ENCODE measurements at places on chromosomes 1 and 21.

DNA sequence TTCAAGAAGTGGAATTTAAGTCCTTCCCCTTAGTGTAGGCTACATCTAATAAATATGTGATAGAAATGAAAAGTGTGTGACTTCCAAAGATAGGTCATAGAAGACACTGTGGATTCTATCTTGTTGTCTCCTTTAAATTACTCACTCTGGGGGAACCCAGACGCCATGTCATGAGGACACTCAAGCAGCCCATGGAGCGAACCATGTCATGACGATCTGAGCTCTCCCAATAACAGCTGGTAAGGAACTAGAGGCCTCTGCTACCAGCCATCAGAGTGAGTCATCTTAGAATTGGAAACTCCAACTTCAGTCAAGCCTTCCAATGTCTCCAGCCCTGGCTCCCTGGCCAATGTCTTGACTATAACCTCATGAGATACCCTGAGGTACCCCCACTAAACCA, 6.3 kb downstream of the COA7 start:
- no peak for DNase-seq

- DNase-seq: no peak
Measured at GRCh38 chr1:192167011-192167410, 8.7 kb downstream of the RGS18 start.

GRCh38 chr1:245475961-245476516, 321.3 kb downstream of the KIF26B start:
- DNase-seq: no peak

GRCh38 chr21:37176716-37177115, 90.4 kb downstream of the VPS26C start:
- DNase-seq: no peak

- DNase-seq: no peak
Measured at GRCh38 chr1:149848340-149849110, 50.8 kb upstream of the BOLA1 start.

DNA sequence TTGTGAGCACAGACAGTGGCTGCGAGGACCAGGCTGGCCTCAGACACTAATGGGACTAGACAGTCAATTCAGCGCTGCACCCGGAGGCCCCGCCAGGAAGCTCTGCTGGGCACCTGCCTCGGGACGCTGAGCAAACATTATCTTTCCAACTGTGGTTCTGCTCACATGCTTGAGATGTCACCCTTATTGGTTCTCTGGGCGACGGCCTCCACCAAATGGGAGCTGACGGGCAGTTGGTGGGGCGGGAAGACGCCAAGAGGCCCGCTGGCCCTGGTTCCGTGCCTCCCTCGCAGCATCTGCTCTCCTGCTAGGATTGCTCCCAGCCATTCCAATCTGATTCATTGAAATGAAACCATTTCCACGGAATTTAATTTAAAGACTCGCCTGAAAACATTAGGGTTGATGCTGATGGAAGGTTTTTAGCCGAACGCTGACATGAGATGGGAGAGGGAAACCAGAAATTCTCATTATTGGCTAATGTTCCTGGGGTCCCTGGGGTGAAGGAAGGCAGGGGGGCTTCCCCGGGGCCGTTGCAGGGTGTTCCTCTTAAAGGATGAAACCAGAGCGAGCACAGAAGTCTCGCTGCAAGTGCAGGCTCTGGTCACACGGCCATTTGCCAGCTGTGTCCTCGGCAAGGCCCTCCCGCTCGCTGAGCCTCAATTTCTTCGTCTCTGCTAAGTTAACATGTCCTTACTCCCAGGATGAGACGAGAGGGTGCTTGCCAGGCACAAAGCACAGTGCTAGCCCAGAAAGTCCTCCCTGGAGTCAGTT, 512.2 kb downstream of the NPHP4 start:
- no peak for DNase-seq

- peak; percentile 18 for DNase-seq
Measured at GRCh38 chr1:24344090-24344742, 25.1 kb downstream of the GRHL3 start.

- no peak for DNase-seq
Measured at GRCh38 chr21:37945036-37945435, 28.8 kb upstream of the KCNJ6 start.

DNA sequence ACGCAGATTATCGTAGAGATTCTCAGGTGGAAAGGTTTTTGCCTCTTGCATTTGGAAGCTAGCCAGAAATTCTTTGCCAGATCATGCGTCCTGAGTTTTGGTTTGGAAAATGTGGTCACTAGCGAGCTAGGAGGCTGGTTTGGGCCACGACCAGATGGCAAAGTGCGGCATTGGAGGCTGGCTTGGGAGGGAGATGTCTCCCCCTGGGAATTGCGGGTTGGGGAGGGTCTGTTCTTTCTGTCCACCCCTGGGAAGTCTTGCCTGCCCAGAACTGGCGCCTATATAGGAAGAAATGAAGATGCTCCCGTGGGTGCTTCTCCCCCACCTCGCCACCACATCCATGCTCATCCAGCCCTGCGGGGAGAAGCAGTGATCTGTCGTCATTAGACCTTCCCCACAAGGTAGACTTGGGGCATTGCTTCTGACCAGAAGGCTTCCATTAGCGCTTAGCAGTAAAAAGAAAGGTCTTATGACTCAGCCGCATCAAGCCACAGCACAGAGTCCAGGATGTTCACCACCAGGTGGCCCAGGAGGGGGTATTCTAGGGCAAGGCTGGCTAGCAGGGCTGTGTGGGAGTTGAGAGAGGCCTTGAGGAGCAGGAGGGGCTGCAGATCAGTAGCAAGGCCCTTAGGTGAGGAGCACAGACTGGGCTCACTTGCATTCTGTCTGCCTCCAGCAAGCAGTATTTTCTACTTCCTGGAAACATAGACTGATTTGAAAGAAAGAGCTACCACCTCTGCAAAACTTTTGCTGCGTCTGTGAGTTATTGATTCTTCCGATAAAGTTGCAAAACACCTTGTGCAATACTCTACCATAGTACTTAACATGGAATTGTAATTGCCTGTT, 1.5 kb upstream of the PTP4A2 start:
- peak; percentile 50 for DNase-seq

DNA sequence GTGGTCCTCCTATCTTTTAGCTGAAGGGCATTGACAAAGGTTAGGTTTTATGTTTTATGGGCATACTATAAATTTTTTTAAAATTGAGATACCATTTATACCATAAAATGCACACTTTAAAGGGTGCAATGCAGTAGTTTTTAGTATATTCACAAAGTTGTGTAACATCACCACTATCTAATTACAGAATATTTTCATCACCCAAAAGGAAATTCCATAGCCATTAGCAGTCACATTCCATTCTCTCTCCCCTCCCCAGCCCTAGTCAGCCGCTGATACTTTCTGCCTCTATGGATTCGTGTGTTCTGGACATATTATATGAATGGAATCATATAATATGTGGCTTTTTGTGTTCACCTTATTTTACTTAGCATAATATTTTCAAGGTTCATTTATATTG, 135.8 kb upstream of the B3GALT2 start:
- no peak for DNase-seq

GRCh38 chr1:54323921-54324250, 82.3 kb downstream of the SSBP3 start:
- DNase-seq: no peak

- DNase-seq: no peak
Measured at GRCh38 chr1:158076441-158076840, 83.0 kb downstream of the KIRREL1 start.

DNA sequence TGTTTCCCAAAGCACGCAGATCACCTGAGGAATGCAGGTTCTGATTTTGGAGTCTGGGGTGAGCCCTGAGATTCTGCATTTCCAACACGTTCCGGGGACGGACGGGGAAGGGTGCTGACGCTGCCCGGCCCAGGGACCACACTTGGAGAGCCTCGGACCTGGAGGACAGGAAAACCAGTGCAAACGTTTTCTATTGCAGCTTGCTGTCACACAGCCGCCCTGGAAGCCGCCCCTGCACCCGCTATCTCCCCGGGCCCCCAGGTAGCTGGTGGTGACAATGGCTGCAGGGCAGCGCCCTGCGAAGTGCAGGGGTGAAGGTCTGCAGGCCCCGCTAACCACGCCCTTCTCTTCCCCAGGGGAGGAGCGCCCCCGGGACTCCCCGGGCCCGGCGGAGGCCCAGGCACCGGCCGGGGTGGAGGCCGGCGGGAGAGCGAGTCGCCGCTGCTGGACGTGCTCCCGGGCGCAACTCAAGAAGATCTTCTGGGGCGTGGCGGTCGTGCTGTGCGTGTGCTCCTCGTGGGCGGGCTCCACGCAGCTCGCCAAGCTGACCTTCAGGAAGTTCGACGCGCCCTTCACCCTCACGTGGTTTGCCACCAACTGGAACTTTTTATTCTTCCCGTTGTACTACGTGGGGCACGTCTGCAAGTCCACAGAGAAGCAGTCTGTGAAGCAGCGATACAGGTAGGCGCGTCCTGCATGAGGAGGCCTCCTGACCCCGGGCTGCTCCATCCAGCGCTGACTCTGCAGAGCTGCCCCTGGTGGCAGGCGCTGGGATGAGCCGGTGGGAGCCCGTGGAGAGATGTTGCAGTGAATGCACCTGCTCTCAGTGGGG, 142.0 kb upstream of the COA6 start:
- no peak for DNase-seq

DNA sequence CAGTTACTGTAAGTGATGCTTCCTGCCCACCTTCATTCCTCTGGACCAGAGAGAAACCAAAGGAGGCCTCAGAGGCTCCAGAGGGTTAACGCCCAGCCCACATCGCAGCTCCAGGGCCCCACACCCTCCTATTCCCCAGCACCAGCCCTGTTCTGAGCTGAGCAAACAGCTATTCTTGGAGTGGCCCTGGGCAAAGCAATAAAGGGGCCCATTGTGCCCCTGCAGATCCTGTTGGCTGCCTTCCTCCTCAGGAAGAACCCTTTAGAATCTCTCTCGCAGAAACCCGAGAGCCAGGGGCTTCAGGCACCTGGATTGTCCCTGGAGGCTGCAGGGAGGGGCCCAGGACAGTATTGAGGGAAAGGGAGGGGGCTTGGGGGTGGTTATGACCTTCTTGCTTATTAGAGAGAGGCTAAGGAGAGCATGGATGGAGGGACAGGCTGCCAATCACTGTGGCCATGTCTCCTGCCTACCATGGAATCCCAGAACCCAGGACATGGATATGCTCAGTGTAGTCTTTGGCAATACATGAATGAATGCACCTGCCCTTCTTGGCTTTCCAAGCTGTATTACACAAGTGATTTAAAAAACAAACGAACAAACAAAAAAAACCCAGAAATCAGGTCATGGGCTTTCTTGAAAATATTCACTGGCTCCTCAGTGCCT, 9.2 kb downstream of the PADI2 start:
- no peak for DNase-seq

DNA sequence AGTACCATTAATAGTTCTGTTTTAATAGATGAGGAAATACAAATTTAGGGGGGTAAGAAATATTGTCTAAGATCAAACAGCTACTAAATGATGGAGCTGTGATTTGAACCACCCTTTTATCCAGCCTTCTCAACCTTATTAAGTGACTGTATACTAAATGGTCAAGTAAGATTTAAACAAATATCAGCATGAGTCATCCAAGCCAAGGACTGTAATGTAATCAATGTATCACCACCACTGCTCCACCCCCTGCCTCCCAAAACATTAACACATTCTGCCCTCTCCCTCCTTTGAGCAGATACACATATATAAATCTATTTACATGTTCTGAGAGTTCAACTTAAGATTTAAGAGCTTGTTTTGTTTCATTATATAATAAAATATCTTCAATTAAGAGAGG, 58.9 kb downstream of the LRRC40 start:
- DNase-seq: no peak

GRCh38 chr21:42349420-42350317, 1.1 kb downstream of the TFF2 start:
- no peak for DNase-seq

DNA sequence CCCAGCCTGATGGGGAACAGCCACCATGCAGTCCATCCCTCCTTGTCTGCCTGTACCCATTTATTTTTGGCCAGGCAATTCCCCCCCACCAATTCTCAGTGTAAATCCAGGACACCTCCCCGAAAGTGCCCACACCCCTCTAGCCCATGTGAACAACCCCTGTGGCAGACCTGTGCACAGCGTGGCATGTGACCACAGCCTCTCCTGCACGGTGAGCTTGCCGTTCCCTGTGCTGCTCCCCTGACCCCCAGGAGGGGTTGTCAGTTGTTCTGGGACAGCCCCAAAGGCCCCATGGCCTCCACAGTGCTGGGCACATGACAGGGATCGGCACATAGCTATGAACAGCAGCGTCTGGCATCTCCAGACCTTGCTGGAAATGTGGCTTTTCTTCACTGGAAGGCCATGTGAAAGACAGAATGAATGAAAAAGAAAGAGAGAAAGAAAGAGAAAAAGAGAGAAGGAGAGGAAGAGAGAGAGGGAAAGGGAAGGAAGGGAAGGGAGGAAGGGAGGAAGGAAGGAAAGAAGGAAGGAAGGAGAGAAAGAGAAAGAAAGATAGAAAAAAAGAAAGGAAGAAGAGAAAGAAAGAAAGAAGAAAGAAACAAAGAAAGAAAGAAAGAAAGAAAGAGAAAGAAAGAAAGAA, 3.9 kb downstream of the CAPN9 start:
- no peak for DNase-seq
